ENCODE measurements at places on chromosomes 12 and 14. TPM values are rescaled to one million over a fixed set of nuclear protein-coding genes. Genes with fewer than 3 reads are reported as not detected.

DNA sequence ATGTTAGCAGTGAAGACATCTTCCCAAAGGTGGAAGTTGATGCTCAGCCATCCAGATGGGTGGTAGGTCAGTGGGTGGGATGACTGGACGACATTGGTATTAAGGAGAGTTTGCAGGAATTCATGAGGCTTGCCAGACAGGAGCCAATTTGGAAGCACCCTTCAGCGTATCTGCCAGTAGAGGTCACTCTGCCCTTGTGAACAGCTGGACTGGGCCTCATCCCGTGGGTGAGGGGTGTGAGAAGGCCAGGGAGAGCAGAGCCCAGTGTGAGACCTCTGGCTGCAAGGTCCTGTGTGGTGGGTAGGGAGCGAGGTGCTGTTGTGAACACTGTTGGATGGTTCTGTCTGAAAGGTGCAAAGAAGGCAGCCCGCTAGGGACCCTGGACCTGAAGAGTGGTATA lies 37.7 kb downstream of the SLC5A8 start:
- H3K4me3 ChIP-seq, result no peak overlapping the region
- no peaks in the 10 kb centered on the region for H3K27me3 ChIP-seq
- H3K4me1 ChIP-seq, result no peaks in the 10 kb centered on the region

GRCh38 chr14:38286452-38286851 lies 30.6 kb upstream of the CLEC14A start:
- no peaks in the 10 kb centered on the region for H3K4me1 ChIP-seq
- no peak overlapping the region for H3K27ac ChIP-seq
- no peak overlapping the region for H3K4me3 ChIP-seq
- no peaks in the 10 kb centered on the region for H3K36me3 ChIP-seq
- no peaks in the 10 kb centered on the region for H3K27me3 ChIP-seq
- no peak for DNase-seq

- H3K27me3 ChIP-seq, result no peaks in the 10 kb centered on the region
- H3K4me1 ChIP-seq, result peaks cover 13% of the 10 kb centered on the region
- no peak overlapping the region for H3K27ac ChIP-seq
- H3K4me3 ChIP-seq, result no peak overlapping the region
- H3K36me3 ChIP-seq, result no peaks in the 10 kb centered on the region
- DNase-seq, result no peak
Measured at GRCh38 chr12:3417113-3417512, 73.9 kb upstream of the PRMT8 start.

The TROAP gene
- total RNA-seq, result 75.3 TPM

- H3K4me3 ChIP-seq, result no peak overlapping the region
- H3K27ac ChIP-seq, result no peak overlapping the region
- no peaks in the 10 kb centered on the region for H3K36me3 ChIP-seq
- no peaks in the 10 kb centered on the region for H3K4me1 ChIP-seq
- no peak for DNase-seq
- no peaks in the 10 kb centered on the region for H3K27me3 ChIP-seq
Measured at GRCh38 chr14:98350213-98350612, 921.8 kb downstream of the BCL11B start.

DNA sequence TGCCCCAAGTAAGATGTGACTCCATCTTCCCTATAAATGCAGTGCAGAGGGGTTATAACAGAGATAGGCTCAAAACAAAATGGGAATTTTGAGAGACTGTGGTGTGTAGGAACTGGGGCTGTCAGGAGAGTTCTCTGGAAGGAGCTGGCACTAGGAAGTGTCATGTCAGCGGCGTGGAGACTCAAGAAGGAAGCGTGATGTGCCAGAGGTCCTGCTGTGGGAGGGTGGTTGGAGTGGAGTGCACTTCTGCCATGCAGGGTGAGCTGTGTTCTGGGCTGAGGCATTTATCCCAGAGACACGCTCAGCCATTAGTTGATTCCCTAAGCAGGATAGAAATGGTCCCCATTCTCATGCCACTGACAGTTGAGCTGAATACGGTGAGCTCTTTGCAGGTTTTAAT lies 19.0 kb downstream of the GLT1D1 start:
- H3K36me3 ChIP-seq, result peaks cover 16% of the 10 kb centered on the region
- no peak overlapping the region for H3K4me3 ChIP-seq
- no peak overlapping the region for H3K27ac ChIP-seq
- no peaks in the 10 kb centered on the region for H3K4me1 ChIP-seq
- no peak for DNase-seq

The TBX3 gene
- total RNA-seq, result 0.07 TPM

GRCh38 chr14:22276913-22277816 lies 311.9 kb downstream of the DAD1 start:
- no peaks in the 10 kb centered on the region for H3K36me3 ChIP-seq
- H3K27me3 ChIP-seq, result no peaks in the 10 kb centered on the region
- no peak overlapping the region for H3K27ac ChIP-seq
- no peak for DNase-seq
- no peaks in the 10 kb centered on the region for H3K4me1 ChIP-seq
- H3K4me3 ChIP-seq, result no peak overlapping the region

- no peak overlapping the region for H3K4me3 ChIP-seq
- DNase-seq, result no peak
- no peaks in the 10 kb centered on the region for H3K4me1 ChIP-seq
- peaks cover 32% of the 10 kb centered on the region for H3K36me3 ChIP-seq
Measured at GRCh38 chr12:75439048-75439447, 41.5 kb upstream of the GLIPR1 start.

GRCh38 chr12:65640489-65640901 lies 183.8 kb upstream of the HMGA2 start:
- H3K36me3 ChIP-seq, result no peaks in the 10 kb centered on the region
- H3K27me3 ChIP-seq, result no peaks in the 10 kb centered on the region
- DNase-seq, result no peak
- H3K4me3 ChIP-seq, result no peak overlapping the region
- H3K27ac ChIP-seq, result no peak overlapping the region

DNA sequence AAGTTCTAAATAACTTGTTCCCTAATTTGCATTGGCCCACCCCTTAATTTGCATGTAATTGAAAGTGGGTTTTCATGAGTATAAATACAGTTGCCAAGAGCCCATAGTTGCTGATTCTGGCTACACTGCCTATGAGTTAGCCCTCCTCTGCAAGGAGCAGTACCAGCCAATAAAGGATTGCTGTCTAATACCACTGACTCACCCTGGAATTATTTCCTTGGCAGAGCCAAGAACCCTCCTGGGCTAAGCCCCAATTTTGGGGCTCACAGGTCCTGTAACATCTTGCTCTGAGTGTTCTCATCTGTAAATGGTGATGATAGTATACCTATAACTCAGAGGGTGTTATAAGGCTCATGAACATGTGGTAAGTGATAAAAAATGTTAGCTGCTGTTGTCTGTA lies 6.8 kb downstream of the TTC8 start:
- no peak for DNase-seq
- H3K27ac ChIP-seq, result no peak overlapping the region
- H3K27me3 ChIP-seq, result no peaks in the 10 kb centered on the region
- no peaks in the 10 kb centered on the region for H3K4me1 ChIP-seq

DNA sequence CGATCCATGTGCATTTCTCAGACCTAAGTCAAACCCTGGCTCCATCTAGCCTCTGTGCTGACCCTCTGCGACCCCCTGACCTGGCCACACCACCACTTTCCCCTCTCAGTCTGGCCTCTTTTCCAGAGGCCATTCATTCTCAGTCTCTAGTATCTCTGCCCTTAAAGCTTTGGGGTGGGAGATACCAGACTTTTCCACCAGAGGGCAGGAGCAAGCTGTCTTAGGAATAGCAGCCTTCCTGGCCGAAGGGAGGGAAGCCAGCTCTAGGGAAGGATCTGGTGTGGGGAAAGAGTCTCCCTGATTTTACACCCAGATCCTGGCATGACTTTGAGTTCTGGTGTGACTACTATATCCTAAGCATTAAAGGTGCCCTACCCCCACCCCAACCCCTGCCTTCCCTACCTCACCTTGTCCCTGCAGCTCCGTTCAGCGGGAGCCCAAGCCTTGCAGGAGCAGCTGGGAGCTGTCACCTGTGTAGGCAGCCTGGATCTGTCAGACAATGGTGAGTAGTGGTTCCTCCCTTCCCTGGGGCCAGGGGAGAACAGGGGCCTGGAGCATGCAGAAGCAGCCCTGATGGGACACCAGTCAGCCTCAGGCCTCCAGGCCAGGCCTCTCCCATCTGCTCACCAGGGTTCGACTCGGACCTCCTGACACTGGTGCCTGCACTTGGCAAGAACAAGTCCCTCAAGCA lies 6.6 kb downstream of the CARMIL3 start:
- no peak for DNase-seq
- H3K27me3 ChIP-seq, result no peaks in the 10 kb centered on the region
- H3K4me1 ChIP-seq, result no peaks in the 10 kb centered on the region
- H3K36me3 ChIP-seq, result peaks cover 9% of the 10 kb centered on the region
- no peak overlapping the region for H3K4me3 ChIP-seq
- no peak overlapping the region for H3K27ac ChIP-seq

The CPNE6 gene
- total RNA-seq, result not detected

DNA sequence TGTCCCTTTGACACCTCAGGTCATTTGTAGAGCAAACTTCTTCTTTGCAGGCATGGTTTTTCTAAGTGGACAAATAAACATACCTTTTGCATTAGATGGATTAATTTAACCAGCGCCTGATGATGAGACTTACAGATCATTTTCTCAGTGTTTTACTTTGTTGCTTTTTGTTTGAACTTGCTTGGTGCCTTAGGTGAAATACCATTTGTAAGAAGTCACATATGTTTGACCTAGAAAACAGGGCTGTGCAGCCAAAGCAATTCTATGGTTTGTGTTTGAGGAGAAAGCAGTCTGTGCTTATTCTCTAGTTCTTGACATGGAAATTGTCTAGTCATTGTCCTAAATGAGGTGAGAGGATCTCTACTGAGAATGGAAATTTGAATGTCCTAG lies 111.1 kb downstream of the DIP2B start:
- DNase-seq, result no peak
- H3K27me3 ChIP-seq, result no peaks in the 10 kb centered on the region
- no peak overlapping the region for H3K4me3 ChIP-seq
- H3K4me1 ChIP-seq, result peaks cover 17% of the 10 kb centered on the region
- no peak overlapping the region for H3K27ac ChIP-seq

The PLCZ1 gene
- not detected for total RNA-seq

The ANKRD33 gene
- 0.81 TPM for total RNA-seq

GRCh38 chr12:44525806-44526654 lies 350.1 kb downstream of the NELL2 start:
- no peak overlapping the region for H3K27ac ChIP-seq
- no peaks in the 10 kb centered on the region for H3K27me3 ChIP-seq
- no peaks in the 10 kb centered on the region for H3K36me3 ChIP-seq
- DNase-seq, result no peak

DNA sequence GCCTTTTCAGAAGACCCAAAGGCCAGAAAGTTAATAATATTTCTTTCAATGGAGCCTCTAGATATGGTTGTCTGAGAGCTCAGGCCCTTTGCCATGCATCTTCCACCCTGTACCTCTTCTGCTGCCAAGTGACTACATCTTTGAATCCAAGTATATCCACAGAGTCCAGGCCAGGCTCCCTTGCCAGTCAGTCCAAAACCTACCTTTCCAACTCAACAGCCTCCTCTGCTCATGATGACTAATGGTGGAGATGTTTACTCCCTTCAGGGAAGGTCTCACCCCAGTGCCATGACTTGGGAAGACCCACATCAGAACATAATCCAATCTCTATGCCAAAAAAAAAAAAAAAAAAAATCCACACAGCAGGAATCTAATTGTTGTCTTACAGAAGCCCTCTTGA lies 20.4 kb downstream of the TTC9 start:
- no peaks in the 10 kb centered on the region for H3K27me3 ChIP-seq
- no peak overlapping the region for H3K27ac ChIP-seq
- H3K4me1 ChIP-seq, result peaks cover 28% of the 10 kb centered on the region
- DNase-seq, result no peak

GRCh38 chr14:102419716-102420115 lies 57.0 kb downstream of the TECPR2 start:
- peaks cover 6% of the 10 kb centered on the region for H3K36me3 ChIP-seq
- H3K4me1 ChIP-seq, result peaks cover 4% of the 10 kb centered on the region
- H3K27ac ChIP-seq, result no peak overlapping the region
- H3K4me3 ChIP-seq, result no peak overlapping the region

DNA sequence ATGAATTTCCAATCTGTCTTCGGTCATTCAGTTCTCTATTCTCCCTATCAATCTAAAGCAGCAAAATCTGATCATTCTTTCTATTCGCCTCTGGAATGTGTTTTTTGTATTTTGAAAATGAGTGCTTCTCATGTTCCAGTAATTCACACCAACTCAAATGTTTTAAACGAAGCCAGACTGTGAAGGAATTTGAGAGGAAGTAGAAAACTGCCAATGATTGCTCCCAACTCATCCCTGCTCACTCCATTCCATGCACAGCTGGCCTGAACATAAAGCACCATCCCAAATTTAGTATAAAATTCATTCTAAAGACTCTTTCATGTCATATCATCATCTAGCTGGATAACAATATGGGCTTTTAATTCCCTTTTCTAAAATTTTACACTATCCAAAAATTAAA lies 123.8 kb downstream of the DUSP6 start:
- H3K4me3 ChIP-seq, result no peak overlapping the region
- no peak overlapping the region for H3K27ac ChIP-seq
- no peak for DNase-seq
- H3K4me1 ChIP-seq, result peaks cover 2% of the 10 kb centered on the region
- H3K36me3 ChIP-seq, result no peaks in the 10 kb centered on the region
- H3K27me3 ChIP-seq, result no peaks in the 10 kb centered on the region

DNA sequence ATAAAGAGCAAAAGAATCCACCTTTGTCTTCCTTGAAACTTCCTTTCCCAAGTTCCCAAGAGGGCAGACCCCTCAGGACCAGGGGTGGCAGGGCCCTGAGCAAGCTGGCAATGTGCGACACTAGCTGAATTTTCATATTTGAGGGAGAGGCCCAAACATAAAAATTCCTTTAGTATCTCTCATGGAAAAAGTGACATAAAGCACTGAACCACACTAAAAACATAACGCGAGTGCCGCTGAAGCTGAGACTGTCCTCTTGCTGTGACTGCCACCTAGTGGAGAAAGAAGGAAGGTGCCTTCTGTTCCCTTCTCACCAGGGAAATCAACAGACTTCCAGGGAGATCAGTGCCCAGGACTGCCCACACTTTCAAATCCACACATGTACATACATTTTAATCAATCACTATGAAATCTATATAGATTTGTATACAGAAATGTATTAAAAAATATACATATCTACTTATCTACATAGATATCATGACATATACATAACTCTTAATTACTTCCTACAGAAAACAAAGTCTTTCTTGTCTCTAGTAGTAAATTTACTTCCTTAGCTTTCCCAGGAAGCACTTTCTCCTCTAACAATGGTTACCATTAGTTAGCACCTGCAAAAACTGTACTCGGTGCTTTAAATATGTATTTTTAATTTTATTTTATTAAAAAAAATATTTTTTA lies 53.8 kb downstream of the SSH1 start:
- peaks cover 1% of the 10 kb centered on the region for H3K4me1 ChIP-seq
- H3K36me3 ChIP-seq, result peaks cover 12% of the 10 kb centered on the region
- no peak overlapping the region for H3K27ac ChIP-seq
- no peaks in the 10 kb centered on the region for H3K27me3 ChIP-seq
- DNase-seq, result peak; percentile 79

- DNase-seq, result no peak
- H3K4me1 ChIP-seq, result no peaks in the 10 kb centered on the region
- H3K4me3 ChIP-seq, result no peak overlapping the region
- H3K36me3 ChIP-seq, result peaks cover 5% of the 10 kb centered on the region
- no peaks in the 10 kb centered on the region for H3K27me3 ChIP-seq
- no peak overlapping the region for H3K27ac ChIP-seq
Measured at GRCh38 chr12:29616664-29617406, 119.3 kb upstream of the OVCH1 start.

The PLD4 gene
- total RNA-seq, result not detected

All from H9 (cell line).